Nephron progenitor cell (in vitro differentiated cells): ENCODE measurements at places on chromosomes 7 and 10.
A peak's percentile ranks its signal among the peaks of the same experiment; 100 is the strongest.

- DNase-seq, result no peak
Observed at GRCh38 chr7:93138576-93138975, 9.6 kb downstream of the SAMD9L start.

DNA sequence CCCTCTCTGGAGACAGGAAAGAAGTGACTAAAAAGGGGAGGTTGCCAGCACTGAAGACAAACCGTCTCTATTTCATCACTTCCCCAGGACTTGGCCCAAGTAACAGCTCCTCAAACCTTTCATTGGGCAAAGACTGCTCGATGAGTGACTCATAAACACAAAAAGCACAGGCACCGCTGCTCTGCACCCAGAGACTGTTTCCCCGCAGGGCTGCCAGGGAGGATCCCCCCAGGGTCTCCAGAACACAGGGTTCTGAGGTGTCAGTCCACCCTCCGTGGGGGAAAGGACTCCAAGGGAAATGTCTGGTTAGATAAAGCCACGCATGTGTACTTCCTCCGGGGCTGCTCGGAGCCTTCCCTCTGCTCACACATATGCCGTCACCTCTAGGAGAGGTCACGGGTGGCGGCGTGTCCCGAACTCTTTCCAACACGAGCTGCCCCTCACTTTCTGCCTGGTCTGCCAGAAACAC is 59.9 kb downstream of the INSIG1 start:
- DNase-seq, result no peak

DNA sequence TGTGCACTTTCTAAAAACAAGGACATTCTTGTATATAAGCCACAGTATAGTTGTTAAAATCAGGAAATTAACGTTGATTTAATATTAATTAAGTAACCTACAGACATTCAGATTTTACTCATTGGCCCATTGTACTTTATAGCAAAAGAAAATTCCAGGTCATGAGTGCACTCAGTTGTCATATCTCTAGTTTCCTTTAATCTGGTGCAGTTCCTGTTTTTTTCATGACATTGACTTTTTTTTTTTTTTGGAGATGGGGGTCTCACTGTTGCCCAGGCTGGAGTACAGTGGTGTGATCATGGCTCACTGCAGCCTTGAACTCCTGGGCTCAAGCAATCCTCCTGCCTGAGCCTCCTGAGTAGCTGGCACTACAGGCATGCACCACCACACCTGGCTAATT is 24.1 kb downstream of the R3HCC1L start:
- DNase-seq, result no peak

DNA sequence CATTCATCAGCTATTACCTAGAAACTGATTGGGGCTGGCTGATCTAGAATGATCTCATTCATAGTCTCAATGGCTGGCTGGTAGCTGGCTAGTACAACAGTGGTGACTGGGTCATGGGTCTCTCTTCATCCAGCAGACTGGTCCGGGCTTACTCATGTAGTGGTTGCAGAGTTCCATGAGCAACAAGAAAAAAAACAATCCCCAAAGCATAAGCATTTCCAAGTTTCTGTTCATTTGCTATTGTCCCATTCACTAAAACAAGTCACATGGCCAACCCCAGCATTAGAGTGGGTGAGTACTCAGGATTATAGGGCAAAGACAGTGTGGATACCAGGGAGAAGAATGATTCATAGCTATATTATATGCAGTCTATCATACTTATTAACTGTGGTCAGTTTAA is 85.2 kb upstream of the SEMA3C start:
- no peak for DNase-seq

GRCh38 chr7:106947244-106947728 is 82.2 kb downstream of the PIK3CG start:
- peak; percentile 47 for DNase-seq

- DNase-seq, result peak; percentile 5
Observed at GRCh38 chr10:117899181-117899683, 147.5 kb downstream of the RAB11FIP2 start.

DNA sequence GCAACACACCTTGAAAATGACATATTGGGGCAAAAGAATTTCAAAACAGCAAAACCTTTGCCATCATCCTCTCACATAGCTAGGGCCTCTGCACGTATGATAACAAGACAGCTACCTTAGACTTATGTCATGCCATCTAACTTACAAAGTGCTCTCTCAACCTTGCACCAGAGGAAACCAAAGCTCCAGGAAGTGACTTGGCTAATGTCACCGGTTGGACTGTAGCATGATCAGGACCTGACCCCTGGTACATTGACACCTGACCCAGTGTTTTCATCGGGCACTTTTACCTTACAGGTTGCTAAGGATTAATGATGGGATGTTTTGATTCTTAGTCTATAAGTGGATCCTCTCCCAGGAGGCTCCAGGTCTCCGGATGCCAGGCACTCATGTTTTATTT is 529.8 kb upstream of the GALNT17 start:
- DNase-seq, result no peak

DNA sequence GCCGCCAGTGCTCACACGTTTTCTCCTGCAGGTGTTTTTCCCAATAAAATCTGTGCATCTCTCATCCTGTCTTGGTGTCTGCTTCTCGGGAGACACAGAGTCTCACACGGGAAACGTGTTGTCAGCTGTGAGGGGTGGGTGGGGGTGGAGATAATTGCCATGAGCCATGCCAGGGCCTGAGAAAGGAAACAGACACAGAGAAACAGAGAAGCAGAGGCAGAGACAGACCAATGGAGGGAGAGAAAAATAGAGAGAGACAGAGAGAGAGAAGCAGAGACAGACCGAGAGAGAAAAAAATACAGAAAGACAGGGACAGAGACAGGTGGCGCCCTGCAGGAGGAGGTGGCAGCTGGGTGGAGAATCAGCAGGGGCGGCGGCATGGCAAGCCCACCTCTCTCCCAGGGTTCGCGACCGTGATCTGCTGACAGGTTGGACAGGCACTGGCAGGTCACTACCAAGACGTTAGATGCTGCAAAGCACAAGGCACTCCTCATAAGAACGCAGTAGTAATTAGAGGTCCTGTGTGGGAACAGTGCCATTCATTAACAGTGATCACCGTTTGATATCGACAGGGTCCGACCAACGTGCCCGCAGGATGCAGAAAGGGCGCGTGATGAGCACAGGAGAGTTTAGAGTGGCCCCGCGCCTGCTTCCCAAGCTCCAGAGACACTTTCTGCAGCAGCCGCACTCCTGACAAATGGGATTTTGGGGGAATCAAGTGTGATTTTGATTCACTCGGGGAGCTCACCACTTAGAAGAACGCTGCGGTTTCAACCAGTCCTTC is 70.5 kb upstream of the INSIG1 start:
- no peak for DNase-seq

- DNase-seq, result peak; percentile 77
Observed at GRCh38 chr7:27098578-27099451, 3.0 kb upstream of the HOXA1 start.

GRCh38 chr7:2474813-2475677 is 1.2 kb downstream of the GRIFIN start:
- no peak for DNase-seq

GRCh38 chr10:120883071-120883470 is 31.9 kb downstream of the WDR11 start:
- no peak for DNase-seq

DNA sequence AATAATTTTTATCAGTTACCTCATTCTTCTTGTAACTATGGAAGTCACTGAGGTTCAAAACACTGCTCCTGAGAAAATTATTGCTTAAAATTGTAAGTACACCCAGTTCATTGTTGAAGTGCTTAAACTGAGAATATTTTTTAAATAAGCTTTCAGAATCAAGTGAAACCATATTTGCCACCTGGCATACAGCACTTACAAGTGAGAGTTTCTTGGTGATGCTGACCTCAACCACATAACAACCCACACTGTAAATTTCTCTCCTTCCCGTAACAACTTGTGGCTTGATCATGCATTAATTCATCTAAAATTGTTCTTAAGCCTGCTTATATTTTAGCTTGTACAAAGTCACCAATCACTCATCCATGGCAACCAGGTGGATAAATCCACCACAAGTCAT is 34.0 kb downstream of the IMMP2L start:
- DNase-seq, result no peak

DNA sequence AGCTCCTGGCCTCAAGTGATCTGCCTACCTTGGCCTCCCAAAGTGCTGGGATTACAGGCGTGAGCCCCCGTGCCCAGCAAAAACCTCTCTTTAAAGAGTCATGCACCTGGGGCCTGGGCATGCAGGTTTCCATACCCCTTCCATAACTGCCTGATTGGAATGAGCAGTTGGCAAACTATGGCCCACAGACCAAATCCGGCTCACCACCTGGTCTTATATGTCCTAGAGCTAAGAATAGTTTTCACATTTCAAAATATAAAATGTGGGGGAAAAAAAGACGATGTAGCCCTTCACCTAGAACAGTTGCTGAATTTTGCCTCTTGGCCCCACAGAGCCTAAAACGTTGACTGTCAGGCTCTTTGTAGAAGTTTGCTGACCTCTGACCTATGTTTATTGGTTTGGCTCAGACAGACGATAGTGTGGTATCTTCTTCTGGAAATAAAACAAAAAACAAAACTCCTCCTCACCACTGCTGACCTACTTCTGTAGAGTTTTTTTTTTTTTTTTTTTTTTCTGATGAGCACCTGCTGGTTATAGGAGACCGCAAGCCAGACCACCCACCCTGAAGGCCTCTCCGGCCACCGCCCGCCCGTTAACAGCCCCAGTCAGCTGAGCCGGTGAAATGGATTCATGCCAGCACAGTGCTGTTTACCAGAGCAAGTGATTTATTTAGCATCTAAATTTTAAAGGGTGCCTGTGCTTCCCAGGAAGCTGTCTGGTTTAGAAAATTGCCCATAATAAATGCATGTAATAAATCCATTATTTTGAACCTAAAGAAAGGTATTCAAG is 33.5 kb upstream of the SFRP5 start:
- peak; percentile 49 for DNase-seq

DNA sequence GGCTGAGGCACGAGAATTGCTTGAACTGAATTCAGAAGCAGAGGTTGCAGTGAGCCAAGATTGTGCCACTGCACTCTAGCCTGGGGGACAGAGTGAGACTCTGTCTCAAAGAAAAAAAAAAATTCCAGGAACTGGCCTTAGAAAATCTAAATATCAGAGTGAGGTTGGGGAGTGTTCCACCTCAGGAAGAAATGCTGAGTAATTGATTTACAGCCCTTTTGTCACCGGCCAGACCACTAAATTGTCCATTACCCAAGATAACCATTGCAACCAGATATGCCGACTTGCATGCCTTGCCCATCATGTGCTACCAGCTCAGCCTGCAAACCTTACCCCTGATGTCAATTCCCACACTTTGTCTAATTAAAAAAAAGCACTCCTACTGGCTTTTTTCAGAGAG is 42.4 kb downstream of the CRCP start:
- no peak for DNase-seq

DNA sequence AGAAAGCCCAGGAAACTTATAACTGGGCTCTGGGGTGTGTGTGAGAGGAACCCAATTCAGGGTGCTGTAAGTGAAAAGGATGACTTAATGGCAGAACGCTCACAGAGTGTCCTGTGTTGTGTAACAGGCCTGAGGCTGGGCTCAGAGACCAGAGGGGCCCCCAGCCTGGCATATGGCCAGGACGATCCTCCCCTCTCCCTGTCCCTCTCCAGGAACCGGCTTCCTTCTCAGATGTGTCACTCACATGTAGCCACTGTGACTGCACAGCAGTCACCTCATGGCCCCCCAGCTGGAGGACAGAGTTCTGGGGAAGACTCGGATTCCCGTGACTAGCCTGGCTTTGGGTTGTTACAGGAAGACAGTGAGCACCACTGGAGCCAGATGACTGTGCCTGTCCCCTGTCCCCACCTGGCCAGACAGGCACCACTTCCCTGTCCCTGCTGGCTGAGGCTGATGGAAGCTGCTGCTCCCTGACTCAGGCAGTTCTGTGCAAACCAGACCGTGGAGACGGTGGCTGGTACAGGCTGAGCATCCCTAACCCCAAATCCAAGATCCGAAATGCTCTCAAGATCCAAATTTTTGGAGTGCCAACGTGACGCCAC is 220.5 kb downstream of the MLLT10 start:
- no peak for DNase-seq

GRCh38 chr7:100035876-100036275 is 13.7 kb upstream of the ZSCAN21 start:
- DNase-seq, result no peak

DNA sequence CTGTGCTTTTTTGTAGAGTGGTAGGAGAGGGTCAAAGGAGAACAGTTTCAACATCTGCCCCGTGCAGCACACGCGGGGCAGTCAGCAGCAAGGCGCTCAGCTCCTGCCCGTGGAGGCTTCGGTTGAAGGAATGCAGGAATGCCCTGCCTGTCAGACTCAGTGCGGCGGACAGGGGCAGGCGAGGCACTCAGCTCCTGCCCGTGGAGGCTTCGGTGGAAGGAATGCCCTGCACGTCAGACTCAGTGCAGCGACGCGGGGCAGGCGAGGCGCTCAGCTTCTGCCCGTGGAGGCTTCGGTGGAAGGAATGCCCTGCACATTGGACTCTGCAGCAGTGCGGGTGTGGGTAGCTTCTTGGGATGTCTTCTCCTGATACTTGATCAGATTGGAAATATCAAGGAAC is 37.0 kb downstream of the PPP2R2D start:
- DNase-seq, result no peak

DNA sequence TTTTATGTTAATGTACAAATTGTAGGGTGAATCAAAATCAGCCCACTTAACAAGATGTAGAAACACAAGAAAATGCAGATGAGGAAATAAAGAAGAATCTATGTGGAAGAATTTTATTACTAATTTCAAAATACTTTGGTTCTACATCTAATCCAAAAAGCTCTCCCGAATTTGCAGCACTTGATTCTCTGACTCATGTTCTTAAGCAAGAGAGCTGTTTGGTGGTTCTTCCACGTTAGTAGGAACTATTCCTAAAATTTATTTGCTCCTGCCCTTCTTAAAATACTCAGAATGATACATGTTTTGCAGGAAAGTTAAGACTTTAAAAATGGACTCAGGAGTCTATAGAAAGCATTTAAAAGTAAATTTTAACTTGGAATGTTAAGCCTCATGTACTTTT is 91.8 kb downstream of the ZMYND11 start:
- DNase-seq, result no peak

DNA sequence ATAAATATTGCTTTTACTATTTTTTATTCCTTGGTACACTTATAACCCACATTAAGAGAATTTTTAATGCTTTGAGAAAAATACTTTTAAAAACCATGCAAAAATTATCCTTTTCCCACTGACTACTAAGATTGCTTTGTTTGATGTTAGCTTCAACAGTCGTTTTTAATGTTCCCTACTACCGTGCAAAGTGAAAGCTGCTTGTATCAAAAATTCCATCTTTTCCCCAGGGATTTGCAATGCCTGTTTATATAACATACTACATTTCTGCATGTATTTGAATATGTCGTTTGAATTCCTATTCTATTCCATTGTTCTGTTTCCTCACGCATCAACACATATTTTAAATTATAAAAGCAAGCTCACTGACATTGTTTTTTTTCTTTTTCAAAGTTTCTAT is 54.4 kb downstream of the TFPI2 start:
- DNase-seq, result no peak

- DNase-seq, result no peak
Observed at GRCh38 chr10:50025627-50026026, 37.4 kb downstream of the AGAP6 start.

DNA sequence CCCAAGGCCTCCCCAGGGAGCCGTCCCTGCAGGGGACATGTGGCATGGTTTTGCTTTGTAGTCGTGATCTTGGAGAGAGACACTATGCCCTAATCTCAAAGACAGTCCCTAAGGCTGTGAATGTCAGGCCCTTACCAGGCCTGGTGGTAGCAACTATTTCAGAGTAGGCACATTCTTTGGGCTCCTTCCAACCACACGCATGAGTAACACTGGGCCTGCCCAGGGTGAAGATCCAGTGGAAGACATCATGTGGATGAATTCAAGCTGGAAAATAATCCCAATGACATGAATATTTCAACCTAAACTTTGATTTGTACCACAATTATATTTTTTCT is 39.5 kb upstream of the INSIG1 start:
- DNase-seq, result no peak

GRCh38 chr10:21092683-21093524 is 195.8 kb upstream of the NEBL start:
- DNase-seq, result no peak
